HS-5 (cell line): ENCODE measurements at places on chromosomes 5 and 9.

DNA sequence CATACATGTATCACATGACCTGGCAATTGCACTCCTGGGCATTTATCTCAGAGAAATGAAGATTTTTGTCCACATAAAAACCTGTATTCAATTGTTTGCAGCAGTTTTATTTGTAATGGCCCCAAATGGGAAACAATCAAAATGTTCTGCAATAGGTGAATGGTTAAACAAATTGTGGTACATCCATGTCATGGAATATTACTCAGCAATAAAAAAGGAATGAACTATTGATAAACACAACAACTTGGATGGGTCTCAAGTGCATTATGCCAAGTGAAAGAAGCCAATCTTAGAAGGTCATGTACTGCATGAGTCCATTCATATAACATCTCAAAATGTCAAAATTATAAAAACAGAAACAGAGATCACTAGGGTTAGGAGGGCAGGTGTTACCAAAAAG, 1.5 kb upstream of the NDUFS4 start:
- DNase-seq: no peak

DNA sequence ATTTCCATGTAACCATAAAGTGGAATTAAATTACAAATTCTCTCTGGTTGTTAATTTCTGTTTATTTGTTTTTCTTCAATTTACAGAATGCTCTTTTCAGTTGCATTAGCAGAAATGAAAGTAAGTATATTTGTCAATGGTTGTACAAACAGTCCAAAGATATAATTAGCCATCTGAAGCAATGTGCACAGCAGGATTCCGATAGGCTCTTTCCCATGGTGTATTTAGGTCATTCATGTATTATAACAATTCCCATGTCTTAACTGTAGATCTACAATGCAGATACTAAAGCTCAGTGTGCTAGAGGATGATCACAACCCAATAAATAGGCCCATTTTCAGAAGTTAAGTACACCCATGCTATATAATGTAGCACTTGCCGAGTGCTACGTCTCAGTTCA, 43.8 kb downstream of the RECK start:
- DNase-seq: no peak

GRCh38 chr9:79572608-79573411, 1.0 kb downstream of the TLE4 start:
- no peak for DNase-seq

DNA sequence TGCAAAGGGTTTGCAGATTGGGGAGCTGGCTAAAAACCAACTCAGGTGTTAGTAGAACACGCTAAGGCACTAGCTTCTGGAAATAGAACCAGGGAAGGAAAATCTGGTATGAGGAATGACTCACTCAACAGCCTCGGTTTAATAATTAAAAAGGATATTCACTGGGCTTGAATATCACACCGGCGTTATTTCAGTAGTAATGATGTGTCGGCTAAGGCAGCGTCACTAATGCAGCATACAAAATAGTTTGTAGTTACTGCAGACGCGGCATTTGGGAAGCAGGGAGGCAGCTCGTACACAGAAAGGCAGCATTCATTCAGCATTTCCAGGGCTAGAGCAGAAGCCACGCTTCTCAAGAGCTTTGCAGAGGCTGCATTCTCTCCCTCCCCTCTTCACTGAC, 1.7 kb downstream of the ADRA1B start:
- no peak for DNase-seq

- no peak for DNase-seq
These were observed 296.6 kb upstream of the MPDZ start for GRCh38 chr9:13576101-13576500.

DNA sequence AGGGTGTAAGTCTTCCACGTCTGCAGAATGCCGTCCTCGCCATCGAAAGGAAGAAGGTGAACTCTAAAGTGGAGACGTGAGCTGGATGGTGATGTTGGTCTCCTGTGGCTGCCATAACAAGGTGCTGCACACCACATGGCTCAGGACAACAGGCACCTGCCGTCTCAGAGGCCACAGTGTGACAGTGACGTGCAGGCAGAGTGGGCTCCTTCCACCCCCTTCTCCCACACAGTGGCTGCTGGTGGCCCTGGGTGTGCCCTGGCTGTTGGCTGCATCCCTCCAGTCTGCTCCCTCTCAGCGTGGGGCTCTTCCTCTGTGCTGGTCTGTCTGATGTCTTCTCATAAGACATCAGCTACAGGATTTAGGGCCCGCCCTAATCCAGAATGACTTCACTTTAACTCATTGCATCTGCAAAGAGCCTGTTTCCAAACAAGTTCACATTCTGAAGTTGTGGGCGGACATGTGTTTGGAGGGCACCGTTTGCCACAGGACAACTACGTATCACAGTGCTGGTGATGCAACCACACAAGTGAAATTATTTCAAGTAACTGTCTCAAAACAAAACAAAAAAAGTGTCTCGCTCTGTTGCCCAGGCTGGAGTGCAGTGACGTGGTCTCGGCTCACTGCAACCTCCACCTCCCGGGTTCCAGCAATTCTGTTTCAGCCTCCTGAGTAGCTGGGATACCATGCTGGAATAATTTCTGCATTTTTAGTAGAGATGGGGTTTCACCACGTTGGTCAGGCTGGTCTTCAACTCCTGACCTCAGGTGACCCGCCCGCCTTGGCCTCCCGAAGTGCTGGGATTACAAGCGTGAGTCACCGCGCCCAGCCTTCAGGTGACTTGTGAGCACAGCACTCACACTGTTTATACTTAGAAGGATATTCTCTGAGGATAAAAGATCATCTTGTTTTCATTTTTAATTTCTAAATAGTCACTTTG, 31.2 kb upstream of the CLPTM1L start:
- no peak for DNase-seq

DNA sequence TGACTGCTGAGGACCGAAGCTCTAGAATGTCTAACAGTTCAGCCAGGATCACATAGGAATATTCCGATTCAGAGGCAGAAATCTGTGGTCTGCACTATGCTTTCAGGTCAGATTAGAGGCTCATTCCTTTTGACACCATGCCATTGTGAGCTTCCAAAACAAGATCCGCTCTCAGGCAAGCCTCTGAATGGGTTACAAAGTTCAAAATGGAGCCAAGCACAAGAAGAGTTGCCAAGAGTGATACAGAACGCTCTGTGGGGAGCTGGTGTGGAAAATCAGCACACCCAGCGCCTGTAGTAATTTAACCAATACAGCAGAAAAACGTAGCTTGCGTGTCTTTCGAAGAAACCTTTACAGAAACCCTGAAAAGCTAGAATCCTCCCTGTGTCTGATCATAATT, 33.3 kb upstream of the FAT2 start:
- no peak for DNase-seq

- peak; percentile 22 for DNase-seq
These were observed 161.5 kb upstream of the KIF2A start for GRCh38 chr5:62144401-62145022.

- DNase-seq: no peak
These were observed 1078.9 kb upstream of the CDH9 start for GRCh38 chr5:28117273-28117672.

DNA sequence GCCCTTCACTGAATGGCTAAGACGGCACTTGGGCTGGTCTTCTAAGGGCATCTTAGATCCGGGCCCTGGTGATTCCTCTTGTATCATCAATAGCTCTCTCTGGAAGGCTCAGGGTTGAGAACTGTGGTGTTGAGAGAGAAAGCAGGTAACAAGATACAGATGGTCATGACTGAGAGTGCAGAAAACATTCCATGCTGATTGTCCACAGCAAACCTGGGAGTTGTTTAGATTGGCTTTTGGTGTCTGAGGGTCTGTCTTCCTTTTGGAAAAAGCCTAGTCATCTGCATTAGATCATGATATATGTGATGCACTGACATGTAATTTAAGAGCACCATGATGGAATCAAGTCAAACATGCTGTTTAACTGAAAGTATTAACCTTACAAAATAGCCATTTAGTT, 331.9 kb downstream of the ADAMTS6 start:
- DNase-seq: no peak

DNA sequence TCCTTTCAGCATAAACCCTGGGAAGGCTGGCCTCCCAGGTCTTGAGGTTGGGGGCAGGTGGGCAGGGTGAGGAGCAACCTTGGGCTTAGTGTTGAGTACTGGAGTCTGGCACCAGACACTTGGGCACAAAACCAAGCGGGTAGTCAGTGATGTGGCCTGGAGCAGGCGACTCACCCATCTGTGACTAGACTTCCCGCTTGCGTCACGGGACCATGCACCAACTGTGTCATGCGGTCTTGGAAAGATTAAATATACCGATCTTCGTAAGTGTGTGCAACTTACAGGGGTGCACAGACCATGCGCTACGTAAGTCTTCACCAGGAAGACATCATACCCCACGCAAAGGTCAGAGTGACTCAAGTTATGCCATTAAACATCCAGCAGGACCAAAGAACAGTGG, 304.4 kb upstream of the IRX4 start:
- DNase-seq: no peak

DNA sequence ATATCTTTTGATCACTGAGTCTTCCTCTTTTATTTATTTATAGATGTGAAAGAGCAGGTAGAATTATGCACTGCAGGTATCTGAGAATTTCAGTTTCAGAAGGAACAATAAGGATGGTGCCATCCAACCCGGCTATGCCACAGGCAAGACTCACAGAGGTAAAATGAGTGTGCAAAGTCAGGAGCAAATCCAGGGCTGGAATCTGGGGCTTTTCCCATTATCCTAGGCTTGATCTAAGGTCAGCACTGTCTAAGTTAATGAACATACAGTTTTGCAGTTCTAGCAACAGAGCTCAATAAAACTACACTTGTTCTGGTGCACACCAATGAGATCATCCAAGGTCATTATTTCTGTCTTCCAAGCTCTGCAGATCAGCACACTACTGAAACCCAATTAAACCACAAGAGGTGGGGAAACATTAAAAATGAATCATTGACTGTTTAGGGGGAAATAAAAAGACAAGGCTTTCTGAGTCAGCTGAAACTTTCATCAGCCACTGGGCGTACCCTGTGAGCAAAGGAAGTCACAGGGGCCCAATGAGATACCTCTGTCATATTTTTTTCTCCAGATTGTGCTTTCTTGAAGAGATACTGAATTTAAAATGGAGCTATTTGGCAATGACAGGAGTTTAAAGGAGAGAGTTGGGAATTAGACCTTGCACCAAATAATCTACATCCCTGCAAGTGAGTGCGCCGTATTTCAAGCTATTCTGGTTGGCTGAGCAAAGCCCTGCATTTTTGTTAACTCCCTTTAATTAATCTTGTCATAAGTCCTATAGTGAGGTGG, 662.2 kb upstream of the ZNF608 start:
- peak; percentile 89 for DNase-seq

DNA sequence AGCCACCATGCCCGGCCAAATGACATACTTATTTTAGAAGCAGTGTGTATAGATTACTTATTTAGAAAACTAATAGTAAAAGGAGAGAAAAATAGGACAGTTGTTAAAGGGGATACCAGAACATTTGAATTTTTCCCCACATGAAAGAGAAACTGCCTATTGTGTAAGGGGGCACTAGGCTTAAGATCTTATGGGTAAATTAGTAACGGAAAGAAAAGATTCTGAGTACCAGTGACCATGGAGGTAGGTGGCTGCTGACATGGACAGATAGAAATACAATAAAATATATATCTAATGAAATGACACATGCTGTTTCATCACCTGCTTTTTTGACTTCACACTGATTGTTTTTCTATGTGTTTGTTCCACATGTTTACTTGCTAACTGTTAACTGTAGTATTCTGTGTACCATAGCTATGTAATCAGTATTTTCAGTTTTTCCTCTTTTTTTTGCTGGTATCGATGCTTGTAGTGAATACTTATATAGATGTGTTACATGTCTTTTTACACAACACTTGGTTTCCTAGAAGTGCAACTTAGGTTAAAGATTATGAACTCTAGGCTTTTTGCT, 3.0 kb upstream of the DNAJC21 start:
- no peak for DNase-seq

DNA sequence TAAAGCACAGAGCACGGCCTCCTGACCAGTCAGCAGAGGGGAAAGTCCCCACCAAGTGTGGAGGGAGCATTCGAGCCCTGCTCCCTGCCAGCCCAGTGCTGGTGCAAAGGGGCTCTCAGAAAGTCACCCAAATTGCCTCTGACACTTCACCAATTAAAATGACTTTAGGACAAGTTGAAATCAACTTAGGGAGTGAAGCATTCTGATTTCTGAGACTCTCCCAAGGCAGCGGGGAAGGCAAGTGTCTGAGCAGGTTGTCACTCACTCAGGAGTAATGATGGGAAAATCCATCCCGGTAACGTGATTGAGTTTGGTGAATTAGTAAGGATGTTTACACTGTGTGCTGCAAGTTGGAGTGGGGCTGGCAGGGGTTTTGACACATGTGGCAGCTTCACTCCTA, 73.7 kb downstream of the PCDH1 start:
- no peak for DNase-seq

- DNase-seq: no peak
These were observed 9.2 kb upstream of the PHYKPL start for GRCh38 chr5:178241688-178242231.

GRCh38 chr9:136204838-136205706, at the start of gene LHX3:
Gene LHX3, minus strand, starts transcription at chr9:136205128. Its CDS starts 116 bp downstream, at chr9:136205012.
- DNase-seq: no peak

GRCh38 chr9:16358751-16359150, 511.7 kb downstream of the BNC2 start:
- no peak for DNase-seq

- DNase-seq: no peak
These were observed 332.0 kb downstream of the SPATA31D1 start for GRCh38 chr9:82320566-82320965.

GRCh38 chr9:9202276-9202675, 1402.7 kb upstream of the DMAC1 start:
- DNase-seq: no peak

- DNase-seq: peak; percentile 40
These were observed 25.6 kb downstream of the STC2 start for GRCh38 chr5:173302546-173303155.

DNA sequence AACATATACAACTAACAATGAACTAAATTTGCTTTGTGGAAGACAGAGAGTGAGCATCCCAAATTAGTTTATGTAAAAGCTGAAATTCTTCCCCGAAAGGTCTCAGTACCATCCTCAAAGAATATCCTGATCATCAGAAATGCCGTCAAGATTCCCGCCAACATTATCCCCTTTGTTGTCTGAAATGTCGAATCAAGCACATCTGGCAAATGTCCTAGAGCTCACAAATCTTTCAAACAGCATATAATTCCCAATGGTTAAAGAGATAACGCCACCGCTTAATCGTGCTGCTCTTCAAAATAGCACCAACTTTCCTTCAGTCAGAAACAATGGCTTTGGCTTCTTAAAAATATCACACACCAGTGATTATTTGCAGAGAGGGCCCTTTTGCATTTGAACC, 23.8 kb downstream of the MORN5 start:
- no peak for DNase-seq

DNA sequence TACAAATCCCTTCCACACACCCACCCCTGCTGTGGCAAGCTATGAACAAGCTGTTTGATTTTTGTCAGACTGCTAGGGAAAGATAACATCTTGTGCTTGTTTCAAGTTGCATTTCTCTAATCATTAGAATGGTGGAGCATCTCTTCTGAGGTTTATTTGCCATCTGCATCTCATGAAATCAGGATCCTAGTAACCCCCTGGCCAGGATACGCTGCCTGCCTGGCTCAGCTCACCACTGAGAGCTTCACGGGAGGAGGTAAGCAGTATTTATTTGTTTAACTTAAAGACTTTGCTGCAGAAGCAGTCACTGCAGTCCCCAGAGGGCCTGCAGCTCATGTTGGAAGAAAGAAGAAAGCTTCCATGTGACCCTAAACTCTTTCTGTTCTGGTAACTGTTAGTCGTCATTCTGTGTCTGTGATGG, 83.3 kb upstream of the CXCL14 start:
- no peak for DNase-seq
